ENCODE measurements at places on chromosomes 5 and 9. TPM values are rescaled to one million over a fixed set of nuclear protein-coding genes. Genes with fewer than 3 reads are reported as not detected.

ST6GALNAC4 gene
- 22.9 TPM for total RNA-seq

SH3GL2 gene
- total RNA-seq = not detected

ZNF462 gene
- 15.3 TPM for total RNA-seq

STPG3 gene
- not detected for total RNA-seq

SLC25A2 gene
- 0.23 TPM for total RNA-seq

IER5L gene
- 49.8 TPM for total RNA-seq

CDH9 gene
- not detected for total RNA-seq
